ENCODE measurements at places on chromosomes 12 and 14.

- DNase-seq: no peak
Observed at GRCh38 chr14:105152794-105153241, 15.8 kb downstream of the JAG2 start.

DNA sequence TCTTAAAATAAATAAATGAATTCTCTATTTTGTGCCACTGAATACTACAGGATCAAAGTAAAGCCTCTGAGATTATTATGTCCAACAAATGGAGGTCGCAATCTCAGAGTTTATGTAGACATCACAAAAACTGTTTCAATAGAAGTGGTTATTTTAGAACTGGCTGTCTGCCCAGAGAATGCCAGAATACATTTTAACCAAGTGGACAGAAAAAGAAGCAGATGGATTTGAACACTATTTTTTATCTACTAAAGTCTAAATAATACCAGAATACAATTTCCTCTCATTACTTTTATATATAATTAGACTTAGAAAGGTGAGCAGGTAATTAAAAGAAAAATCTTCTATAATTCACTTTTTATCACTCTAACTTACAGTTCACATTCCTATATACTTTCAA is 118.3 kb downstream of the MED13L start:
- no peak for DNase-seq

GRCh38 chr14:104240434-104241157 is 102.2 kb downstream of the KIF26A start:
- no peak for DNase-seq

DNA sequence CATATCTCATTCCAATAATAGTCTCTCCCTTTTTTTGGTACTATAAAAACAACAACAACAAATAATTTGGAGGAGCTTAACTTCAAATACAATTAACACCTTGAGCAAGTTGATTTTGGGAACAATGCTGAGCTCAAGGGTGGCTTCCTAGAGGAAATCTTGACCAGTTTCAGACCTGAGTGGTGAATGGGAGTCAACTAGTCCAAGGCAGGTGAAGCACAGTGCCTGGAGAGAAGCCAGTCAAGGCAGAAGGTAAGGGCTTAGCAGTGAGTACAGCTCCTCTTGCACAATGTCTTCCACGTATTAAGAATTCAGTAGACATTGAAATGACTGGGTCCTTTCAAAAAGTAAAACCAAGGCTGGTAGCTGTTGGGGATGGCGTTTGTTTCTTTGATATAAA is 444.8 kb downstream of the ATP23 start:
- no peak for DNase-seq

- DNase-seq: no peak
Observed at GRCh38 chr12:106329231-106329982, 26.9 kb downstream of the TCP11L2 start.

- DNase-seq: peak; percentile 8
Observed at GRCh38 chr14:91154851-91155625, 41.2 kb downstream of the DGLUCY start.

Measured in stimulated activated CD8-positive, alpha-beta memory T cell treated with anti-CD3 and anti-CD28 coated beads, Interleukin-7, amount 100 ng/mL, for 1 hour (primary cell).